K562 (cell line): ENCODE measurements at places on chromosomes 5 and 9. TPM values are rescaled to one million over a fixed set of nuclear protein-coding genes. Genes with fewer than 3 reads are reported as not detected.

The SLC36A3 gene
- not detected in 2 replicates for polyA plus RNA-seq

The PCDHA9 gene
- polyA plus RNA-seq = not detected in 2 replicates

GRCh38 chr9:98450496-98450895, 195.0 kb upstream of the TBC1D2 start:
- DNase-seq = no peak

DNA sequence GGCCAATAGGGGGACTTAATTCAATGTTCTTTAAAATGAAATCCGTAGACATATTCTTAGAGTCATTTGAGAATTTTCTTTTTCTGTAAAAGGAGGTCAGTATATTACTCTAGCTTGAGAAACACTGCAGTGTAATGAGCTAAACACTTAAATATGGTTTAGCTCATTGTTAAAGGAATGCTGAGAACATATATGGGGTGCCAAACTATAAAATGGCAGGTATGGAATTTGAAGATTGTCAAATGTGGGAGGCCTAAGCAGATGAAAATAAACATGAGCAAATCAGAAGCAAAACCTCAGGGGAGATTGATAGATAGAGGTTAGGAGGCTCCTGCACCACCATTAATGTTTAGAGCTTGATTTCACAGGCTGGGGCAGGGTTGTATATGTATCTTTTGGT, 57.9 kb downstream of the STX17 start:
- no peak for DNase-seq

DNA sequence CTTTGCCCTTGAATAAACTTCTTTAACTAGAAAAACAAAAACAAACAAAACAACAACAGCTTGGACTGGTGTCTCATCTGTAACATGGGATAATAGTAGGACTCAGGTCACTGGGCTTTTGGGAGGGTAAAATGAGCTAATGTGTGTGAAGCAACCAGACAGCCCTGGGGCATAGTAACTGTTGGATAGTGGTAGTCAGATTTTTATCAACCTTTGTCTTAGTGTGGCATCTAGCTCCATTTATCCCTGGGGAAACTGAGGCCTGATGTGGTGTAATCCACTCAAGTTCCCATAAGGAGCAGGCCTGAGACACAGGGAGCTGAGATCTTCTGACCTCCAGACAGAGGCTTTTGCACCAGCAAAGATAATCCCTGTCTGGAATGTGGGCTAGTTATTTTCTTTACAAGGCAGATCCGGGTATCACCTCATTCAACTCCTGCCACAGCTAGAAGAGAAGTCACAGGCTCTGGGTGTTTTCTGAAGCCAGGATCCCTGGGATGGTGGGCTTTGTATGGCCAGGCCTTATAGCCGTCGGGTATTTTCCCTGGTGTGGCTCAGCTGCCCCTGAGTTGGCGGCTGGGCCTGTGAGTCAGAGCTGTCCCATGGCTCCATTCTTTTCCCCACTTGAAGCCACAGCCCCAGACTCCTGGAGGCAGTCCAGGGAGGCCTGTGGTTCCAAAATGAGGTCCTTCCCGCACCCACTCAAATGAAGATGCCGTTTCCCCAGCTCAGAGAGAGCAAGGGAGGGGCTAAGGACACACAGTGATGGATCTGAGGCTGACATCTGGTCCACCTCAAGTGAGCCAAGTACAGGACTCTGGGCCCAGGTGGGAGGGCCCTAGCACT, 26.1 kb upstream of the CSF1R start:
- no peak for DNase-seq

GRCh38 chr9:88747768-88748167, 212.8 kb downstream of the NXNL2 start:
- peak; percentile 87 for DNase-seq

- DNase-seq = no peak
Observed at GRCh38 chr9:122364783-122365150, 6.1 kb upstream of the PTGS1 start.

DNA sequence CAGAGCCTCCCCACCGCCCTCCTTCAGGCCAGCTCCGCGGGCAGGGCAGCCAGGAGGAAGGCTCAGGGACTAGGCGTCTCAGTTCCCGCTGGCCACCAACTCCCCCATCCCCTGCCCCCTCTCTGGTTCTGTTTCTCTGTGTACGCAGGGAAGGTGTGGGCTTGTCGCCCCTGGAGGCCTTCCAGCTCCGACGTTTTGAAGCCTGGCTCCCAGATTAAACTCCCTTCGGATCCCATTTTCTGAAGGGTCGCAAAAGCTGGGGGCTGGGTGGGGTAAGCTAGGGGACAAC, 346 bp downstream of the ATOX1 start:
- DNase-seq = peak; percentile 47

DNA sequence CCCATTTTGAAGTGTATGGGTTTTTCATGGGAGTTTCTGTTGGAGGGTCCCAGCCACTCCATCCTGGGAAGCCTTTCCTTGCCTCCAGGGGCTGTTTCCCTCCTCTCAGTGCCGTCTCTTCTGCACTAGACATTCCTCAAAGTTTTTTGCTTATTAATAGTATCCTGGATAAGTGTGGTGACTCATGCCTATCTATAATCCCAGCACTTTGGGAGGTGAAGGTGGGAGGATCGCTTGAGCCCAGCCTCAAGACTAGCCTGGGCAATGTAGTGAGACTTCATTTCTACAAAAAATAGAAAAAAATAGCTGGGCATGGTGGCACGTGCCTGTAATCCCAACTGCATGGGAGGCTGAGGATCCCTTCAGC, 43.1 kb downstream of the RALGPS1 start:
- DNase-seq = peak; percentile 20

DNA sequence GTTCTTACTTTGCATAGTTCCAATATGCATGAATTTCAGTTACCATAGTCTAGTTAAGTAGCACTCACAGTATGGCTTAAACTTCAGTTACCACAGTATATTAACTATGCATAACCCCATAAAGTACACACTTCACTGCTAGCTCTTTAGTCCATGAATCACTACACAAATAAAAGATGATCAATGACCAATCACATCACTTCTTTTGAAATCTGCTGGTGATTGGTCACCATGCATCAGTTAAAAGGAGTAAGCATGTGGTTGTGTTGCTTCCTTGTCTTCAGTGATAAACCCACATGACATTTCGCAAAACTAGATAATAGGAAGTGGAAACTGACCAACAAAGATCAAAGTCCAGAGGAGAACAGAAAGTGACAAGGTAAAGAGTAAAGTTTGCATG, 79.0 kb downstream of the TAF11L14 start:
- DNase-seq = no peak

DNA sequence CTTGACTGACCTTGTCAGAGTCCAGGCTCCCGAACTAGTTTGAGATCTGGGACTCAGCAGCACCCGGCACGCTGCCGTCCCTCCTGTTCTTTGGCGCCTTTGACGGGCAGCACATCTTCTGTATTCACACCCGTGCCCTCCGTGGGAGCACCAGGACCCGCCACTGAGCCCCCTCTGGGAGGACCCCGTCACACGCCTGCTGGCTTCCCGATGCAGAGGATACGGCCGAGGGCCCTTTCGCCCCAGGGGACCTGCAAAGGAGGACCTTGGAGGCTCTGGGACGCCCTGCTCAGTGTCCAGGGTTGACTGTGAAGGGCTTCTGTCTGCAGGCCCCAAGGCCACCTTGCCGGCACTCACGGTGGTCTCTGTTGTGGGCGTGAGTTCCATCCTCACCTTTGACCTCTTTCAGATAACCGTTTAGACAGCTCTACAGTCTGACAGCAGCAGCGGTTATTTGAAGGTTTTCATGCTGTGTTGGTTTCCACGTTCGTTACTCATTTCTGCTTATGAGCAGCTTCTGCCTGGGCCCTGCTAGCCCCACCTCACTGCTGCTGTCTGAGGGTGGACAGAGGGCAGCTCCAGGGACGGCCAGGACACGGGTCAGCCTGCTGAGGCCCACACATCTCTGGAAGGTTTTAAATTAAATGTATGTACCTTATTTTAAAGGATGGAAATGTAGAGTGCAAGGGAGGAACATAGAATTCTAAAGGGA, 12.6 kb upstream of the EXOC3 start:
- no peak for DNase-seq

DNA sequence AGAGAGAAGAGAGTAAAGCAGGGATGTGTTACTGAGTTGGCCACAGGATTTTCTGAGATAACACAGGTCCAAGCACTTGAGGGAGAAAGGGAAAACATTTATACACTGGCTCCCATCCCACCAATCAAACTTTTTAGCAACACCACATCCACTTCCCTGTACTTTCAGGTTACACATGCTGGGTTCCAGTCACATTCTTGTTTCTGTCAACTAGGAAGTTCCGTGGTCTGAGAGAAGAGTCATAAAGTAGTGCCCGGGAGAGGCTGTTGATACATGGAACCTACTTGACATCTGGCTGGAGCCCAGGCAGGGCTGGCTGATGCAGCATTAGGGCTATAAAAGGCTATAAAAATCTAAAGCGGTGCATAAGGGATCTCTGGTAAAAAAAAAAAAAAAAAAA, 473.9 kb upstream of the COX7C start:
- DNase-seq = no peak

DNA sequence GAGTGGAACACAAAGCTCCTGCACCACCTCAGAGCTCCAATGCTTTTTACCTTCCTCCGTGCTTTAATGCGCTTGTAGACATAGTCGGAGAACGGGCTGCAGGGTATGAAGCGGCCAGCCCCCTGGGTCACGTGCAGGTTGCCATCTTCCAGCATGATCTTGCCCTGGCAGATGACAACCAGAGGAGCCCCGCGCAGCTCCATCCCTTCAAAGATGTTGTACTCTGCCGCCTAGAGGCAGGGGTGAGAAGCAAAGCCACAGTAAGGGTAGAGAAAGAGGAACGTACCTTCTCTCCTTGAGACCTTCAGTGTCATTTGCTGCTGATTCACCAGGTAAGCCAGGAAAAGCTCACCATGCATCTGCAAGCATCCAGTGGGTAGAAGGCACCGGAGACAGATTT, 112.3 kb downstream of the DPYSL3 start:
- no peak for DNase-seq

GRCh38 chr9:101592788-101593187, 2.0 kb downstream of the PPP3R2 start:
- no peak for DNase-seq

DNA sequence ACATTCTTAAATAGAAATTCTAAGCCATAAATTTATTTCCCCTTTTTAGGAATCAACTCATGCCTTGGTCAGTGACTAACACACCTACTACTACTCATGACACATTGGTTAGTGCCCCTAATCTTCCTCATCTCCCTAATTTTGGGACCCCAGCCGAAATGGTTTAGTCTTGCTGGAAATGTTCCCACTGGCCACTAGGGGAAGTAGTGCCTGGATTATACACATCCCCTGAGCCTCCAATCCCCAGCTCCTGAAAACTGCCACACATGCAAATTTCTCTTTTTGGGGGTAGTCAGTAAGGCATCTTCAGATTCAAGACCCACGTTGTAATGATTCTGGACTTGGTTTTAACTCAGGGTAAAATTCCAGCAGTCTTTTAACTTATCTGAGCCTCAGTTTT, 79.8 kb downstream of the HSD17B3 start:
- peak; percentile 18 for DNase-seq
